ENCODE measurements at places on chromosomes 5 and 9.

DNA sequence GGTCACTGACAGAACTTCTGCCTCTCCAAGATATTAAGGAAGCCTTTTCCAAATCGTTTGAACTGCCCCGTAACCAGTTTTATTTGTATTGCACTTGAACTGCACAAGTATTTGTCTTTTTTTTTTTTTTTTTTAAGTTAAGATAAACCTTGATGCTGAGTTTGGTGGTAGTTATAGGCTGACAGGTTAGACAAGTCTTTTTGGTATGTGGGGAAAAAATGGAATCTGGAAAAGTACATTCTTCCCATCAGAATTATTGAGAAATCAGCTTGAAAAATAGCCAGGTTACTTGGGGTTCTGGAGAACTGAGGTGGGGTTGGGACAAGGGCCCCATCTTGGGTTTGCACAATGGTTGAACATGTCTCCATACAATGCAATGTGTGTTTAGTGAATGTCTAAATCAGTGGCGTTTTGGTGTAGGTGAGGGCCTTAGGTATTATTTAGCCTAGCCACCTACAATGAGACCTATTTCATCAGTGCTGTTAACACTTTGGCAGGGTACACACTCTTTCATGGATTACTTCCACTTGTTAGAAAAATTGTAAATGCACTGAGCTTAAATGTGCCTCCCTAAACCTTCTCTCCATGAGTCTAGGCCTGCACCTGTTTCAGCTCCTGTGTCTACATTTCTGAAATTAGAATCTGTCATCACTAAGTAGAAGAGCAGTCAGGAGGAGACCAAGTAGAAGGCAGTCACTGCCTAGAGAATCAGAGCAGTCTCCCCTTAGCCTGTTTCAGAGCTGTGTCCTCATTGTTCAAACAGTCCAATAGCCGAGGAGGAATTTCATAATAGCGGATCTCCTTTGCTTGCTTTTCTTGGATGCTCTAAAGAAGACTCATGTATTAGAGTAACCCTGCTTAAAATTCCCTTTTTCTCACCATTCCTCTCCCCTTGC is 140.0 kb upstream of the HMHB1 start:
- DNase-seq = no peak

- no peak for DNase-seq
Observed at GRCh38 chr5:1736065-1736464, 63.6 kb downstream of the MRPL36 start.

GRCh38 chr5:59125011-59125961 is 542.4 kb downstream of the RAB3C start:
- no peak for DNase-seq

DNA sequence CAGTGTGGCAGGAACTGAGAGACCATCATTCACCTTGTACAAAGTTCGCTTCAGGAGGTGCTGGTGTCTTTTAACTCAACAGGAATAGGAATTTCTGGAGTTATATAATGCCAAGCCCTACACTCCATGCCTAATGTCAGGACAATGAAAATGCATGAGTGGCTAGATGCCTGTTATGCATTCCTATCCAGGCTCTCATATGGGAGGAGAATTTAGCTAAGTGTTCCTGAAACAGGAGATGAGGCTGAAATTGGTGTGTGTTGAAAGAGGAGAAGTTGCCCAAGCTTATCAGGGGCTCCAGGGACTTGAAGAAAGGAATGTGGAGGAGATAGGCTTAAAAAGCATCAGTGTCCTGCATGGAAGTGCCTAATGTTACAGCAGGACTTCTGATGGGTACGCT is 26.8 kb upstream of the PRUNE2 start:
- DNase-seq = no peak

- no peak for DNase-seq
Observed at GRCh38 chr5:107776506-107776905, 105.8 kb upstream of the EFNA5 start.

GRCh38 chr5:132058646-132059042 is 1.8 kb upstream of the IL3 start:
- no peak for DNase-seq
